Hair follicle dermal papilla cell (primary cell): ENCODE measurements at places on chromosomes 13 and 19. TPM values are rescaled to one million over a fixed set of nuclear protein-coding genes. Genes with fewer than 3 reads are reported as not detected.

SYT3 gene
- 0.16 TPM in 1 of 2 replicates, not detected in the other for total RNA-seq

CGB5 gene
- total RNA-seq, result 0.16 TPM in 1 of 2 replicates, not detected in the other

ZNF20 gene
- total RNA-seq, result 4.5 and 6.7 TPM in 2 replicates

LYPD3 gene
- total RNA-seq, result 0.32 and 0.36 TPM in 2 replicates

SRRM5 gene
- total RNA-seq, result 0.24 TPM in 1 of 2 replicates, not detected in the other

NOTCH3 gene
- 6.9 and 14.4 TPM in 2 replicates for total RNA-seq

PPFIA3 gene
- total RNA-seq, result 1.8 and 2.4 TPM in 2 replicates

POU2F2 gene
- total RNA-seq, result 2.9 and 5.3 TPM in 2 replicates

CEACAM1 gene
- 1.5 and 1.6 TPM in 2 replicates for total RNA-seq

CFAP97D2 gene
- not detected in 2 replicates for total RNA-seq

ZNF471 gene
- total RNA-seq, result 3.6 and 5.2 TPM in 2 replicates

AP2S1 gene
- 79.3 and 93.9 TPM in 2 replicates for total RNA-seq
